ENCODE measurements at places on chromosomes 13 and 19. TPM values are rescaled to one million over a fixed set of nuclear protein-coding genes. Genes with fewer than 3 reads are reported as not detected.

The CACNG6 gene
- total RNA-seq: 1.8 TPM

The KLK10 gene
- 2.9 TPM for total RNA-seq

The CEACAM3 gene
- not detected for total RNA-seq

The LRFN3 gene
- 4.8 TPM for total RNA-seq
